ENCODE measurements at places on chromosomes 2 and 18. TPM values are rescaled to one million over a fixed set of nuclear protein-coding genes. Genes with fewer than 3 reads are reported as not detected.
A peak's percentile ranks its signal among the peaks of the same experiment; 100 is the strongest.

DNA sequence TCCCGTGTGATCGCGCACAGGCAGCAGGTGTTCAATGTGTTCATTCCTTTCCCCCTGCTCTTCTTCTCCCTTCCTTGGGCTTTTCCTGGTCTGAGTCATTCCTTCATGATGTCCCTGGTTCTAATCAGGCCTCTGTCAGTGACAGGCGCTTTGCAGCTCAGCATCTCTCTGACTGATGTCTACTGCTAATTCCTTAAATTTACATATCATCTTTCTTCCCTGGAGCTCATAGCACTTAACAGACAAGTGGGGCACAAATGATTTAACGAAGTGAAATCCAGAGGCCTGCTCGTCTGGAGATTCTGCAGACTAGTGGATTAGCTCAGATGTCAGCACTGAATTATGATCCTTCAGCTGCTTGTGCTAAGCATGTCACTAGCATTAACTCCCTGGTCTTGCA lies 77.9 kb downstream of the NRP2 start:
- H3K4me1 ChIP-seq: peaks cover 29% of the 10 kb centered on the region
- no peak overlapping the region for H3K27ac ChIP-seq
- DNase-seq: no peak
- no peak overlapping the region for H3K4me3 ChIP-seq
- no peaks in the 10 kb centered on the region for H3K36me3 ChIP-seq

The PPIG gene
- total RNA-seq: 58.6 TPM

DNA sequence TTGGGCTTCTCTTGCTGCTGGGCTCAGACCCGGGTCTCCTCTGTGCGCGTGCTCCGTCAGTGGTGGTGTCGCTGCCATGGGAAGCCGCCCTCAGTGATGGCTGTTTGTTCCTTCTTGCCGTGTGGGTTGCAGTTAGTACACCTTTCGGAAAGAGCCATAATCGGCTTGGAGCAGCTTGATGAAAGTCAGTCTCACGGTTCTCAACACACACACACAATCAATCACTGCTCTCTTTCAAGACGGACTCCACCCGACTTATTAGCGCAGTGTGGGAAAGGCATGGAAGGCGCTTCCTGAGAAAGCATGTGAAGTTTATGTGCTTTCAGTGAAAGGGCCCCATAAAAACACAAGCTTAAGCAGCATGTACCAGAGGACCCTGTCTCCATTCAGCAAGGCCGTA lies 64.1 kb downstream of the SOX11 start:
- no peaks in the 10 kb centered on the region for H3K36me3 ChIP-seq
- no peaks in the 10 kb centered on the region for H3K27me3 ChIP-seq
- no peak overlapping the region for H3K27ac ChIP-seq
- no peak for DNase-seq
- peaks cover 8% of the 10 kb centered on the region for H3K4me1 ChIP-seq

DNA sequence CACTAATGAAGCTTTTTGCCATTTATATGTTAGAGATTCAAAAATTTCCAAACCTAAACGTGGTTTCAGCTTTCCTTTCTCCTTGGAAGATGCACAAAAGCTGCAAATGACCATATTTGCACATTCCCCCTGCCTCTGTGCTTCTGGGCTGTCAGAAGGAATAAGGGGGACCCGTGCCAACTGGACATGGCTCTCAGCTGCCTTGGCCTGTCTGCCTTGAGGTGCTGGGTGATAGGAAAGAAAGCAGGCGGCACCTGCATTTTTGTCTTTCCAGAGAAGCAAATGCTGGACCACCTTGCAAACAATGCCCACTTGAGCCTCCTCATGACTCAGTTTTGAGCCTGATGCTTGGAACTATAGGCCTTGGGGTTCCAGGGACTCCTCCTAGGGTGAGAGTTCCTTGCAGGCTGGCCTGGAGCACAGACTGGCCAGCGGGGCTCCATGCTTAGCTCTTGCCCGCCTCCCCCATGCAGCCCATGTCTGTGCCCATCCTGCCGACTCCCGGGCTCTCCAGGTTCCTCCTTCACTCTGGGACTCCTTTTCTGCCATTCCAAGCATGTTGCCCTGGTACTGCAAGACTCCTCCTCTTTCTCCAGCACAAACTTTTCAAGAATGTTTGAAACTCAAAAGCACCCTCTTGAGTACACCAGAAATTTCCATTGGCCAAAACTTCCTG lies 109.0 kb upstream of the EPAS1 start:
- H3K27me3 ChIP-seq: no peaks in the 10 kb centered on the region
- H3K27ac ChIP-seq: no peak overlapping the region
- H3K4me3 ChIP-seq: no peak overlapping the region
- H3K36me3 ChIP-seq: peaks cover 12% of the 10 kb centered on the region
- no peak for DNase-seq

GRCh38 chr2:85949280-85949679 lies 60.5 kb upstream of the ST3GAL5 start:
- peaks cover 10% of the 10 kb centered on the region for H3K4me1 ChIP-seq
- DNase-seq: no peak
- no peaks in the 10 kb centered on the region for H3K36me3 ChIP-seq
- H3K4me3 ChIP-seq: no peak overlapping the region

DNA sequence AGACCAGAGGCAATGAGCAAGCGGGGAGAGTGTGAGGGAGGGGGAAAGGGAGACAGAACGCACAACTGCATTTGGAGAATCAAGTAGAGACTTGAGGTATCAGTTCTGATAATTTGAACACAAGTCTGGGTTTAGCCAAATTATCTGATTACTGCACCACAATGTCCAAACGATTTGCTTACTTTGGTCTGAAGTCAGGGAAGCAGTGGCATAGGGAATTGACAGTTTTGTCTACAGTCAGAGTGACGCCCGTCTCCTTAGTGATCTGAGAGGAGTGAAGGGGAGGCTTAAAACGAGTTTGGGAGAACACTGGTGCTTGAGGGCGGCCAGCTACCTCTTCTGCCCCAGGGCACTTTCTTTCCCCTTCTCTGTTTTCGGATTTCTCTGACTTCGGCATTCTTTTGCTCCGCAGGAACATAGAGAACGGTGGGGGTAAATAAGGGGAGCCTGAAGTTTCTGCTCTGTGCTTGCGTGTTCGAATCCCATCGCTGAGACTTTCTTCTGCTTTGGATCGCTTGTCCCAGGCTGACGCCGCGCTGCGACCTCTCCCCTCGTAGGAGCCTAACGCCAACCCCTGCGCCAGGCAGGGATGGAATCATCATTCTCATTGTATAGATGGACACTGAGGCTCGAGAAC lies 2.9 kb upstream of the DLX2 start:
- no peaks in the 10 kb centered on the region for H3K36me3 ChIP-seq
- no peak overlapping the region for H3K4me3 ChIP-seq
- H3K27me3 ChIP-seq: peaks cover 99% of the 10 kb centered on the region
- H3K27ac ChIP-seq: no peak overlapping the region
- peaks cover 50% of the 10 kb centered on the region for H3K4me1 ChIP-seq

DNA sequence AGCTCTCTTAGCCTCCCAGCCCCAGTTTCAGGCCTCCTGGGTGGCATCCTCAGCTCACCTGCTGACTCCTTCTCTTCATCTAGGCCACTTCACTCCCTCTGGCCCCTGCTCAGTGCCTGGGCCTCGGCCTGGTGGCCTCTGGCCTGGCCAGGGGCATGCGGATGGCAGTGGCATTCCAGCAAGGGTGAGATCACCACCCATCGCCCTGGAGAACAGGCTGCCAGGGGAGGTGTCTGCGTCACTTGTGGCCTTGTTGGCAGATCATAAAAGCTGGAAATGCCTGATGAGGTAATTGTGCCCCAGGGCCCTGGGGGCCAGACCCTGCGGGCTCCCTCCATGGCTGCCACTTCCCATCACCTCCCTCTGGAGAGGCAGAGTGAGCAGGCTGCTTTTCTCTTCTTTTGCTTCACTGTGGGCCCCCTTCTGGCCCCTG lies 72.5 kb upstream of the SMAD2 start:
- no peaks in the 10 kb centered on the region for H3K27me3 ChIP-seq
- no peaks in the 10 kb centered on the region for H3K36me3 ChIP-seq
- peaks cover 19% of the 10 kb centered on the region for H3K4me1 ChIP-seq
- H3K4me3 ChIP-seq: no peak overlapping the region
- no peak for DNase-seq

The ACADL gene
- total RNA-seq: 4.8 TPM

DNA sequence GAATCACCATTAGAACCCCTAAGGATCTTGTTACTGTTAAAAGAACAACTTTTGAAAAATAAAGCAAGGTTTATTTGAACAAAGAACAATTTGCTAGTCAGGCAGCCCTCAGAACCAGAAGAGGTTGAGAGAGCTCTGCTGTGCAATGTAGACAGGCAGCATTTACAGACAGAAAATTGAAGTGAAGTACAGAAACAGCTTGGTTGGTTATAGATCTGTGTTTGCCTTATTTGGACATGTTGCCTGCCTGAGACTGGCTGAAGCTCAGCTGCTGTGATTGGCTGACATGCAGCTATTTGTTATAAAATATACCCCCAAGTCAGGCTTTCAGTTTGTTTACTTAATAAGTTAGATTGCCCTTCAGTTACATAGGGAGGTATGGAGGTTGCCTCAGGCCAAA lies 12.5 kb downstream of the MSTN start:
- DNase-seq: peak; percentile 10
- no peaks in the 10 kb centered on the region for H3K4me1 ChIP-seq
- H3K27ac ChIP-seq: no peak overlapping the region
- no peak overlapping the region for H3K4me3 ChIP-seq
- no peaks in the 10 kb centered on the region for H3K27me3 ChIP-seq

The TUBA4B gene
- not detected for total RNA-seq

The TSGA10 gene
- 20.6 TPM for total RNA-seq

- no peak for DNase-seq
- no peaks in the 10 kb centered on the region for H3K36me3 ChIP-seq
- peak overlapping the region; percentile 93 for H3K27ac ChIP-seq
- no peaks in the 10 kb centered on the region for H3K27me3 ChIP-seq
These were observed 72.6 kb downstream of the ACTR2 start for GRCh38 chr2:65300134-65300760.

DNA sequence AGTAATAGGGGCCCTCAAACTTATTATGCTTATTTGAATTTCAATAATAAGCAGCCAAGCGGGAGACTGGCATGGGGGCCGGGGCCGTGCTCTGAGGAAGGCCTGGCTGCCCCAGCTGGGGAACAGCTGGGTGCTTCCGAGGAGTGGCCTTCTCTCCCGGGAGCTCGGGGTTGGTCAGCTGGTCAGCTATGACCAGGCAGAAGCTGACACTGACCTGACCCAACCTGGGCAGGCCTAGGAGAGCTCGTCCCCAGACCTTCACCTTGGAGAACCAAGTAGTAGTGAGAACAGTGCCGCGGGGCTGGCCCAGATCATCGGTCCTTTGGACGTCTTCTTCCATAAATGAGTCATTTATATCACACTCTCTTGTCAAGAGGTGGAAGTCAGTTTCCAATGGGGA lies 36.1 kb downstream of the RRM2 start:
- H3K4me3 ChIP-seq: no peak overlapping the region
- DNase-seq: no peak
- H3K4me1 ChIP-seq: peaks cover 57% of the 10 kb centered on the region
- peaks cover 2% of the 10 kb centered on the region for H3K27me3 ChIP-seq

DNA sequence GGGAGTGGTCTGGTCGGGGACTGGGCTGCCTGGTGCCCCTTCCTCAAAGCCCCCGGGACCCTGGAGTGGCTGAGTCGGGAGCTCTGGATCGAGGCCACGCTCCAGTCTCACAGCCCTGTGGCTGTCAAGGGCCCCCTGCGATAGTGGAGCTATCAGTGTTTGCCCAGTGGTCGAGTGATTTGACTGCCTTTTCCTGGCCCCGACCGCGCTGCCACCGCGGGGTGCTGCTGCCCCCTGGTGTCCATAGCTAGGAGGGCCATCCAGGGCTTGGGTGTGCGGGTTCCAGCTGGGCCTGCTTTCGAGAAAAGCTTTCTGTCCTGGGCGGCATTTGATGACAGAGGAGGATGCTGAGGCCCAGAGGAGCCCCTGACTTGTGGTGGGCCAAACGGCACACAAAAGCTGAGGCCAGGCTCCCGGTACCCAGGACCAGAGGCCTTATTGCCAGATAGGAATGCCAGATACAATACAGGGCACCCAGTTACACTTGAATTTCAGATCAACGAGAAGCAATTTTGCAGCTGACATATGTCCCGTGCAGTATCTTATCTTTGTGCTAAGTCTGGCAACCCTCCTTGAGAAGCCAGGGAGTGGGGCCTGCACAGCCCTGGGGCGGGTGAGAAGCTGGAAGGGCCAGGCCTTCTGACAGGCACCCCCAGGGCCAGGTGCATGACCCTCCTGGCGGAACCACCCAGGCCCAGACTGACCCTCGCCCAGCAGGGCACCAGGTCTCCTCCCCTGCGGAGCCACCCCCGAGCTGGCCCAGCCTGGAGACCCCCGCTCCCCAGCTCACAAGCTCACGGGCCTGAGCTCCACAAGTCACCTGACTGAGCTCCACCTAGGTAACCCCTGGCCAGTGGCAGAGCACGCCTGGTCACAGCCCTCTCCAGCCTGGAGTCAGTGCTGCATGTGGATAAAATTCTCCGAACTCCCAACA lies 13.0 kb downstream of the ODC1 start:
- no peak for DNase-seq
- no peak overlapping the region for H3K4me3 ChIP-seq
- H3K36me3 ChIP-seq: peaks cover 35% of the 10 kb centered on the region
- H3K4me1 ChIP-seq: peaks cover 26% of the 10 kb centered on the region

The SERPINB8 gene
- 4.0 TPM for total RNA-seq

The CFAP221 gene
- 12.8 TPM for total RNA-seq

DNA sequence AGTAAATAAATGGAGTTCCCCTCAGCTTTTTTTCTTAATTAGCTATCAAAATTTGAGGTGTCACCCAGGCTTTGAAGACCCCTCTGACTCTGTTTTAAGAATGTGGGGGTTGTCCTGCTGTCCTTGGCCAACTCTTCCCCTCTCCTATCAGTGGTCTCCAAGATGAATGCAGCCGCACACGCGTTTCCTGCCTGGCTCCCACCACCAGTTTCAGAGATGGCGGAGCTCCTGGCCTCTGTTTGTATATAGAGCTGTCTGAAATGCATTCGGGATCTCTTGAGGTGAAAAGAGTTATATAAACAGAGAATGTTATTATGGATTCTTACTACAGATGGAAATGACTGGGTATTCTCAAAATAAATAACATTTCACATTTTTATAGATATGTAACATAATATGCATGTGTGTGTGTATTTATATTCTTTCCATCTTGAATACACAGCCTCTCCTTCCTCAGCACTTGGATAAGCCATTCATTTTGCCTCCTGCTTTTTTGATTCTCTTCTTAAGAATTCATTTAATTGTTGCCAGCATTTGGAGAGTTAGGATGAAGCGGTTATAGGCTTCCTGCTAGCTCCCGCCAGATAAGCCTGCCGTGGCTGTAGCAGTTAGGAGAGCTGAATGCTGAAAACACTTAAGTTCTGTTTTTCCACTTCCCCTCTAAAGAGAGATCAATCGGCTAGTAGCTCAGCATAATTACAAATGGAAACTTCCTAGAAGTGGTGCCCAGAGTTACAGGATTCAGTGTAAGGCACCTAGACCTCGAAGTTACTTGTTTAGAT lies 659.3 kb upstream of the FANCL start:
- peaks cover 2% of the 10 kb centered on the region for H3K27me3 ChIP-seq
- DNase-seq: no peak
- H3K27ac ChIP-seq: no peak overlapping the region
- no peaks in the 10 kb centered on the region for H3K4me1 ChIP-seq

The STARD6 gene
- 0.69 TPM for total RNA-seq

GRCh38 chr2:82089518-82089917 lies 1785.0 kb upstream of the LRRTM1 start:
- H3K4me3 ChIP-seq: no peak overlapping the region
- H3K27ac ChIP-seq: no peak overlapping the region
- H3K4me1 ChIP-seq: no peaks in the 10 kb centered on the region
- H3K36me3 ChIP-seq: no peaks in the 10 kb centered on the region
- no peaks in the 10 kb centered on the region for H3K27me3 ChIP-seq
- no peak for DNase-seq

The ANKRD30B gene
- 0.20 TPM for total RNA-seq

All from spinal cord (tissue), 10 donors.